ENCODE measurements at places on chromosomes 5 and 9.

GRCh38 chr9:93827545-93828330 is 127.4 kb downstream of the BARX1 start:
- peak; percentile 60 for DNase-seq

DNA sequence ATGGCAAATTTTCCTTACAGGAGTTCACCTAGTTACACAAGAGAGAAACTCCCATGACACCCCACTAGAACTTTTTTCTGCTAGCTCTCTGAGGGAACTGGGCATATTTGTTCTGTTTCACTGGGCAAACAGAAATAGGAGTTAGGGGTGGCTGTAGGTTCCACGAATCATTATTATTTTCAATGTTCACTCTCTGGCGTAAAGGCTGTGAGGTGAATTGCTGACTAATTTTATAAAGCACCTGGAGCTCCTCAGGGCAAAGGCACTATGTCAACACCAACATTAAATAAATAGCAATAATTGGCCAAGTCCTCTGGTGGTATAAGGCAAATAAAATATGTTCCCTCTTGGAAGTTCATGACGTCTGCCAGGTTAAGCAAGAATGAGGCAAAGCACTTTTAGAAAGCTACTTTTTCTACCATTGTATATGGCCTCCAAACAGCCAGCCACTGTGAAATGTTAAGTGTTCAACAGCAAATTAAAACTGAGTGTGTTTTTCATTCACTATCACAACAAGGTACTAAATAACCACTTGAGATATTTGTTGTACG is 344.6 kb downstream of the PDE4D start:
- DNase-seq = no peak

- DNase-seq = no peak
Observed at GRCh38 chr5:168737066-168737465, 157.9 kb upstream of the PANK3 start.

DNA sequence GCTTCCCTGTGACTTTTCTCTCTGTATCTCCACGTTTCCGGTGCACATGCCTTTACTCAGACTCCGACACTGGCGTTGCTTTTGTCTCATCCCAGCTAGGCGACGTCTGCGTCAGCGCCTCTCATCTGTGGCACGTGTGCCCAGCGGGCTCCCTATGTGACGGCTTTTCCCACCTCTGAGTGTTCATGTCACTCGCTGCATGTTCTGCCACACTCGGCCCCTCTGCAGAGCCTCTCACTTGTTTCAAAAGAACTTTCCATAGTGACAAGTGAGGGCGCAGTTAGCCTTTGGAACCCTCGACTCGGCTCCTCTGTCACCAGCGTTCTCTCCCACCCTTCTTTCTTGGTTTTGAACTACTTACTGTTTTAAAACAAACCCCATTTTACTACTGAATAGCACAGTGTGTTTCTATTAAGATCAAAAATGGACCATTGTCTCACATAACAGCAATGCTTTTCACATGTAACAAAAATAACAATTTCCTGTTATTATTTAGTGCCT is 113.4 kb upstream of the CACNA1B start:
- no peak for DNase-seq

DNA sequence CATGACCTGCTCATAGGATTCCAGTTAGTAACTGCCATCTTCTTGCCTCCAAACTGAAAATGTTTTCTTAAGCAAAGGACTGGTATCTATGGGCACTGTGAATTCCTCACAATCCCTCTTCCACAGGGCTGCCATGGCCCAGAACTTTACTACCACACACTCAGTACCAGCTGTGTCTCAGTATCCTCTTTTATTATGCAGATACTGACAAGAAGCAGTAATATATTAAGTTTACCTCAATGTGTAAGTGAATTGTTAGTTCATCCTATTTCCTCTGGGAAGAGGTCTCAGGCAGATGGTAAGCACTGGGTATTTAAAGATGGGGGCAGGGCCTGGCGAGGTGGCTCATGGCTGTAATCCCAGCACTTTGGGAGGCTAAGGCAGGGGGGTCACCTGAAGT is 320.8 kb upstream of the RFX3 start:
- DNase-seq = no peak

GRCh38 chr5:157845914-157846598 is 12.9 kb downstream of the CLINT1 start:
- no peak for DNase-seq

GRCh38 chr5:38845526-38846378 is at the start of gene OSMR:
Gene OSMR (plus strand): TSS chr5:38846012. CDS start chr5:38869045, 23,033 bp downstream.
- DNase-seq = peak; percentile 94

GRCh38 chr5:107470295-107470582 is 200.5 kb downstream of the EFNA5 start:
- DNase-seq = no peak

GRCh38 chr5:6490246-6490645 is 41.6 kb downstream of the UBE2QL1 start:
- DNase-seq = no peak

DNA sequence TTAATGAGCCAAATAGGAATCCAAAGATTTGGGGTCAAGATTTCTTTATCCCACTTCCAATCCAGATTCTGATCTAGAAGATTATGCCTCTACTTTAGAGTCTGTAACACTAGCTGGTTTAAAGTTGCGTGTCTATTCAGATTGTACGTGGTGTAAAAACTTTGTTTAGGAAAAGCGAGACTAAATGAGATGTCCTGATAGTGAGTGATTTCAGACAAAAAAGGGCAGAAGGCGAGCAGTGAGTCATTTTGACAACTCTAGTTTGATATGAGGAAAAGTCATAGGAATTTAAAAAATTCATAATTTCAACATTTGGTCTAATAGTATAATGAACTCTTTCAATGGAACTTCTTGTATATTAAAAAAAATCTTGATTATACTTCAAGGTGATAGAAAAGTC is 119.6 kb upstream of the KLF9 start:
- no peak for DNase-seq

GRCh38 chr5:76617675-76618074 is 5.5 kb downstream of the F2RL2 start:
- DNase-seq = no peak

- peak; percentile 94 for DNase-seq
Observed at GRCh38 chr5:10601246-10602030, 37.6 kb downstream of the ANKRD33B start.

Data from Right ventricle myocardium superior (tissue), 1 donor.